ENCODE measurements at places on chromosomes 12 and 14. TPM values are rescaled to one million over a fixed set of nuclear protein-coding genes. Genes with fewer than 3 reads are reported as not detected.

GRCh38 chr14:84098261-84098660 is 1431.7 kb upstream of the FLRT2 start:
- no peak for DNase-seq

- DNase-seq: no peak
Measured at GRCh38 chr12:84911271-84912197, 1.1 kb downstream of the SLC6A15 start.

GRCh38 chr12:46268583-46269428 is at the start of gene SLC38A1:
TSS of gene SLC38A1 (minus strand) at chr12:46269043. CDS start at chr12:46239800, 29,243 bp downstream.
- DNase-seq: peak; percentile 93

- no peak for DNase-seq
Measured at GRCh38 chr12:111156304-111156703, 212.6 kb downstream of the PHETA1 start.

DNA sequence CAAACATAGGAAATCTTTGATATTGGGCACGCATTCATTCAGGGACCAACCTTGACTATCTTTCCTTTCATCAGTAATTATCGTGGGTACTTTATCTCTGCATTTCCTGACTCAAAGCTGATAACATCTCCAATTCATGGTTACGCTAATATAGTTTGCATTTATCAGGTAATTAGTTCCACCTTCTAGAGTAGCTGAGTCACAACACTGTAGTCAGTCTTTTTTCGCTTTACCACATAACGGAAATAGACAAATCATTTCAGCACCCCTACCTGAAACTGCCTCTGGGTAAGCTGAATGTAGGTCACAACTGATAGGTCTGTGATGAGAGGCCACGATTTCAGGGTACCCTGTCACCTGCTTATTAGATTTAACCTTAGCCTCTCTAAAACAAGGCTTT is 36.7 kb upstream of the IL22 start:
- no peak for DNase-seq

DNA sequence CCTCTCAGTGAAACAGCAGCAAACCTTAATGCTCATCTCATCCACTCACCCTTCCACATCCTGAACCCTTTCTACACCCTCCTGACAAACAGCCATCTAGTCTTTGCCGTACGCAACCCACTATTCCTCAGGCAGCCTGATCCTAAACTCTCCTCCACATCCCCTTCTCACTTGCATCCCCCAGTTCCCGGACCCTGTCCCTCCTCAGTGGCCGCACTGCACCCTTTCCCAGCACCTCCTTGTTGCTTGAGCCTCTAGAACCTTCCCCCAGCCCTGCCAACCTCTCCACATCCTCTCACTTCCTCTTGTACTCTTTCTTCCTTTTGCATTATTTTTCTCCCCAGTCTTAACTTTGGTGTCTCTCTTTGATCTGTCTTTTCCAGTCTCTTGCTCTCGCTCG is 42.9 kb downstream of the IQSEC3 start:
- DNase-seq: no peak

C12orf50 gene
- 0.10 TPM for total RNA-seq

Data from ureter (tissue), 1 donor.